ENCODE measurements at places on chromosomes 5 and 9.

GRCh38 chr9:110050925-110051355 lies 157.0 kb downstream of the C9orf152 start:
- no peak for DNase-seq

- DNase-seq = no peak
Observed at GRCh38 chr5:37771731-37772130, 68.1 kb downstream of the GDNF start.

DNA sequence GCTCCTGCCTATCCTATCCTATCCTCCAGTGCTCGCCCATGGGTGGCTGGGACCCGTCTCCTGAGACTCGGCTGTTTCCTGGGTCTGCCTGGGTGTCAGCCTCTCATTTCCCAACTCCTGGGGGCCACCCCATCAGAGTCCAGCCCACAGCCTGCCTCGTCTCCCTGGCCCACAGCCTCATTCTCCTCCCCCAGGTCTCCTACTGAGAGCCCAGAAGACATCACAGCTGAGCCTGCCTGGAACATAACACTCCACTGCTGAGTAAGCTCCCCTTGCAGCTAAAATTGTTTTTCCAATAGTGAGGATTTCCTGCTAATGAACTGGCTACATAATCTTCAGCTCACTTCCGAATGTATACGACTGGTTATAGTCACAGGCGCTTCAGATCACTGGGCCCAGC lies 95.3 kb downstream of the TTLL11 start:
- no peak for DNase-seq

DNA sequence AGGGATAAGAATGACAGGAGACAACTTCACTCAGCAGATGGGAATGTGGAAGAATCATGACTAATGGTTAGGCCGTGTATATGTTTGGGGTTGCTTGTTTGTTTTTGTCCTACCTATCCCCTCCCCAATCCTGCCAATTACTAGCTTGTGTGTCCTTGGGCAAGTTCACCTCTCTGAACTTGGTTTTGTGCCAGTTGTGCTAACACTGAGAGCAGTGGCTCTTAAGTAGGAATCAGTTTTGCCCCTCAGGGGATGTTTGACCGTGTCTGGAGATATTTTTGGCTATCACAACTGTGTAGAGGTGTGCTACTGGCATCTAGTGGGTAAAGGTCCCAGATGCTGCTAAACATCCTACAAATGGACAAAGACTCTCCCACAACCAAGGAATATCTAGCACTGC lies 287.0 kb downstream of the DMRT2 start:
- DNase-seq = no peak

DNA sequence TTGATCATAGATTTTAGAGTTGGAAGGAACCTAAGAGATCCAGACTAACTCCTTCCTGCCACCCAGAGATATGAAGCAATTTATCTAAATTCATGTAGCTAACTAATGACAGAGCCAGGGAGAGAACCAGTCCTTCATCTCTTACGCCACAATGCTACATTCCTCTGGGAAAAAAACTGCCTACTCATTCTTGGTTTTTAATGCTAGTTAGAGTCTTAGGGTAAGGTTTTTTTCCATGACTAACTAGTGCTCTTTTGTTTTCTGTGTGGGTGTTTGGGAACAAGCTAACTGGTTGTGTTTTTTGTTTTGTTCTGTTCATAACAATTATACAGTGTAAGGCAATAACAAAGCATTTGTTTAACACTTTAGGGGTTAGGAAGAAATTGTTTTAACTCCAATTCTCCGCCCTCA lies 52.4 kb downstream of the SLC44A1 start:
- no peak for DNase-seq

- no peak for DNase-seq
Observed at GRCh38 chr5:40958811-40959210, 49.5 kb downstream of the C7 start.

All from activated gamma-delta T cell treated with Interleukin-2 at 50 U/mL for 16 hours (primary cell).